ENCODE measurements at places on chromosomes 13 and 19.
A peak's percentile ranks its signal among the peaks of the same experiment; 100 is the strongest.

- no peak for DNase-seq
Observed at GRCh38 chr13:33110713-33111413, 94.6 kb downstream of the KL start.

GRCh38 chr13:80199585-80200292, 141.2 kb downstream of the SPRY2 start:
- no peak for DNase-seq

DNA sequence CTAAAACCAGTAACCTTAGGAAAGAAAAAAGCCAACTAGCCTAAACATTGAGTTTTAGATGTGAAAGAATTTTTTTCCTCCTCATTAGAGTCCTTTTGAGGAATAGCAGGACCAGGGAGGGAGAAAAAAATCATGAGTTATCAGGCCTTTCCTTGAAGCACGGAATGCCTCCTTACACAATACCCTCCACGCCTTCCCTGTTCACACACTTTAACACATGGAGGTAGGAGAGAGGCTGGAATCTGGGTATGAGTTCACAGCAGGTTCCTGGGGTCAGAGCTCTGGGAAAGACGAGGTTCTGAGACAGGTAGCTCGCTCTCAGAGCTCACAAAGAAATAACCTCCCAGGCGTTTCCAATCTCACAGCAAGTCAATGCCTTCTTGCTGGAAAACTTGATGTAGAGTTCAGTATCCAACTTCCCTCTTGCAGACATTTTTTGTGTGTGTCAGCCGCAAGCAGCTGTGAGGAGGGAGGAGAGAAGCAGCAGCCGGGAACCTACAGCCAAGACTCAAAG, 716 bp downstream of the ZNF573 start:
- DNase-seq = no peak

- peak; percentile 58 for DNase-seq
Observed at GRCh38 chr13:30026093-30026492, 175.7 kb upstream of the UBL3 start.

DNA sequence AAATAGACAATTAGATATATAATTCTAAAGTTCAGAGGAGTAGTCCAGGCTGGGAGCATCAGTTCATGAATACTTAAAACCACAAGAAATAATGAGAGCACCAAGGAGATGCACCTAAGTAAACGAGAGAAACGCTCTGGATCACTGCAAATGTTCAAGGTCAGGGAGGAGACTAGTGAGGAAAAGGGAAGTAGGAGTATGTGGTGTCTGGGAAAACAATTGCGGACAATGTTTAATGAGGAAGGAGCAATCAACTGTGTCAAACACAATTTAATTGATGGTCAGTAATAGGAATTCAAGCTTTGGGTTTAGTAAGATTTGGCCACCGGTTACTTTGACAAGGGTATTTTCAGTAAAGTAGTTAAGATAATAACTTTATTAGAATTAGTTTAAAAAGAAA, 652.2 kb downstream of the DACH1 start:
- DNase-seq = no peak

DNA sequence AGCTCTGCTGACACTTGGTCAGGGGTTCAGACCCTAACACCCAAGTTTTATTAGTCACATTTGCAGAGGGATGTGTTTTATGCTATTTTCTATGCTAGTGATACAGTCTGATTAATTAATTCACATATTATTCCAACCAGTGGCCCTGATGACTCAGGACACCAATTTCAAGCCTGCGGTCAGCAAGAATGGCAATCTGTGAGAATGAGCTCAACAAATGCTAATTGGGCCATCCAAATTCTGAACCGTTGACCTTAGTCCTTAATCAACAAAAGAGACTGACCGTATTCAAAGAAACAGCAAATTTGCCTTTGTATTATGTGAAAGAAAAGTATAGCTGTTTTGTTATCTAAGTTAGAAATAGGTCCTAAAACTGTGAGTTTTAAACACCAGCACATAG, 9.6 kb upstream of the KL start:
- DNase-seq = no peak

DNA sequence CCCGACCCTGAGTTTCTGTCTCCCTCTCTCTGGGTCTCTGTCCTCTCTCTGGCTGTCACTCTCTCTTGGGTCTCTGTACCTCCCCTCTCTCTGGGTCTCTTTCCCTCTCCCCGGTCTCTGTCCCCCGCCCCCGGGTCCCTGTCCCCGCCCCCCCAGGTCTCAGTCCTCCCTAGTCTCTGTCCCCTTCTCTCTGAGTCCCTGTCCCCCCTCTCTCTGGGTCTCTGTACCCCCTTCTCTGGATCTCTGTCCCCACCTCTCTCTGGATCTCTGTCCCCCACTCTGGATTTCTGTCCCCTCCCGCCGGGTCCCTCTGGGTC, 2.3 kb upstream of the FTL start:
- no peak for DNase-seq

- DNase-seq = no peak
Observed at GRCh38 chr13:113093580-113094409, 11.8 kb upstream of the F7 start.

- peak; percentile 8 for DNase-seq
Observed at GRCh38 chr19:53158119-53158656, 665 bp downstream of the ZNF347 start.

DNA sequence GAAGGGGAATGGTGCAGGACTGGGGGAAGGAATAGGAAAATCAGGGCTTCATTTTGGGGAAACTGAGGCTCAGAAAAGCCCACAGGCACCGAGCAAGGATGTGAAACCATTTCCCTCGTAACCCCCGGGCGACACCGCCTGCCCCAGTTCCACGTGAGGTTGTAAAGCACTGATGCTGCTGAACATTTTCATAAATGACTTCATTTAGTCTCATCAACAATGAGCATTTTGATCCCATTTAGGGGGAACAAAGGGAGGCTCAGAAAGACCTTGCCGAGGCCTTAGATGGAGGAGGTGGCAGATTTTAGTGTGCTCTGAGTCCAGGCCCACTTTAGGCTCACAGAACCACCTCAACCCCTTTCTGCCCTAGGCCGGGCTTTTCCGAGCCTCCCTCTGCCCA, 20.5 kb upstream of the FBXO27 start:
- no peak for DNase-seq

Data from HS-5 (cell line).